ENCODE measurements at places on chromosomes 7 and 10. TPM values are rescaled to one million over a fixed set of nuclear protein-coding genes. Genes with fewer than 3 reads are reported as not detected.

Gene GPRIN2
- total RNA-seq = not detected

DNA sequence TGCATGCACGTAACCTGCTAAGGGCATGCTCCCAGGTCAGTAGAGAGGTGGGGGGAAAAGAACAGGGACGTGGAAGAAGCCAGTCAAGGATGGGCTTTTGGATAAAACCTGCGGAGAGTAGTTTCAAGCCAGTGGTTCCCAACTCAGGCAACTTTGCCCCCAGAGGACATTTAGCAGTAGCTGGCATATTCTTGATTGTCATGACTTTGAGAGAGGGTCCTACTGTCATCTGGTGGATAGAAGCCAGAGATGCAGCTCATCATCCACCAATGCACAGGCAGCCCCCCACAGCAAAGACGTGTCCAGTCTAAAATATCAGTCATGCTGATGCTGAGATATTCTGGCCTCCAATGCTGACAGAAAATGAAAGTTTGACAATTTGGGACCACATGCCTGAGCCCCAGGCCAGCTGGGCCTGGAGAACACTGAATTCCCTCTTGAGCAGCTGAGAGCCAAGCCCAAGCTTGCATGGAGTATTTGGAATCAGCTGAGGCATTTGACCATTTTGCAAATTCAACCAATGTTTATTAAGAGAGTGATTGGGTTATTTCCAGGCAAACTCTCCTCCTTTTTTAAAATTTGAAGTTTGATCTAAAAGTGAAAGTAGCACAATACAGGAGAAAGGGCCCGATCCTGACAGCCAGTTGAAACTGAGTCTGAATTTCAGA is 110.0 kb upstream of the C7orf33 start:
- no peaks in the 10 kb centered on the region for H3K36me3 ChIP-seq
- H3K4me1 ChIP-seq = no peaks in the 10 kb centered on the region
- DNase-seq = no peak
- H3K27me3 ChIP-seq = no peaks in the 10 kb centered on the region

GRCh38 chr10:70559861-70560260 is 42.7 kb downstream of the PRF1 start:
- H3K27me3 ChIP-seq = no peaks in the 10 kb centered on the region
- no peaks in the 10 kb centered on the region for H3K36me3 ChIP-seq
- H3K27ac ChIP-seq = no peak overlapping the region
- no peaks in the 10 kb centered on the region for H3K4me1 ChIP-seq
- H3K4me3 ChIP-seq = no peak overlapping the region

Gene CLEC5A
- 0.83 TPM for total RNA-seq

GRCh38 chr7:140048989-140049338 is 13.8 kb downstream of the PARP12 start:
- no peak overlapping the region for H3K27ac ChIP-seq
- H3K4me3 ChIP-seq = no peak overlapping the region
- H3K27me3 ChIP-seq = no peaks in the 10 kb centered on the region
- no peak for DNase-seq

GRCh38 chr7:46068159-46068558 is 147.1 kb upstream of the IGFBP3 start:
- no peaks in the 10 kb centered on the region for H3K36me3 ChIP-seq
- no peak overlapping the region for H3K27ac ChIP-seq
- H3K27me3 ChIP-seq = no peaks in the 10 kb centered on the region
- H3K4me3 ChIP-seq = no peak overlapping the region

DNA sequence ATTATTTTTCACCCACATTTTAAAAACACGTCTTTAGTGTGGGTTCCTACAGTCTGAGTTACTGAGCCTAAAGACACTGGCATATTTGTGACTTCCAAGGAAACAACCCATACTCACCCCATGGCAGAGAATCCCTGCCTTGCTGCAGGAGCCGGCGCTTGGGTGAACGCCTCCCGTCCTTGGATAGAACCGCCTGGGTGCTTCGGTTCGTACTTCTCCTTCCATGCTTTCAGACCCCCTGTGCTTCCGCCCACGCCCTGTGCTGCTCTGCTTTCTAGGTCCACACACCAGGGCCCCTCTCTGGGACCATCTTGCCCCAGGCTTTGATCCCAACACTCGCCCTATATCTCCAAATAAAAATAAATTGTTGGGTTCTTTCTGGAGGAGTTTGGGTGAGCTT is 125.8 kb downstream of the PTPRN2 start:
- H3K4me1 ChIP-seq = no peaks in the 10 kb centered on the region
- no peak for DNase-seq
- H3K36me3 ChIP-seq = no peaks in the 10 kb centered on the region
- peak overlapping the region; percentile 31 for H3K27ac ChIP-seq

GRCh38 chr7:125661006-125661405 is 731.4 kb upstream of the POT1 start:
- no peaks in the 10 kb centered on the region for H3K4me1 ChIP-seq
- no peaks in the 10 kb centered on the region for H3K36me3 ChIP-seq
- no peak overlapping the region for H3K27ac ChIP-seq
- no peaks in the 10 kb centered on the region for H3K27me3 ChIP-seq

Gene TMEM213
- total RNA-seq = not detected

GRCh38 chr10:128213156-128213555 is 86.9 kb upstream of the MKI67 start:
- H3K4me1 ChIP-seq = peaks cover 18% of the 10 kb centered on the region
- no peaks in the 10 kb centered on the region for H3K27me3 ChIP-seq
- no peak overlapping the region for H3K4me3 ChIP-seq
- no peak for DNase-seq
- H3K36me3 ChIP-seq = no peaks in the 10 kb centered on the region
- no peak overlapping the region for H3K27ac ChIP-seq

DNA sequence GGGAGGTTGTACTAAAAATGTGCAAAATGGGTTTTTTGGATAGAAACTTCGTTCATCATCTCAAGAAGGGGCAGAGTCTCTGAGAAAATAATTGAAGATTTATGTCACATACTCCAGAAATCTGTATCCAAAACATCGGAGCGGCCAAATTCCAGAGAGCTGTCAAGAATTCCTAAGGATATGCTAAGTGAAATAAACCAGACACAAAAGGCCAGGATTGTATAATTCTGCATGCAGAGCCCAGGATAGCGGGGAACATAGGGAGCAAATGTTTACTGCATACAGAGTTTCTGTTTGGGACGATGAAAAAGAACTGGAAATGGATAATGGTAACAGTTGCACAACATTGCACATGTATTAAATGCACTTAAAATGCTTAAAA is 224.2 kb upstream of the AUTS2 start:
- peak overlapping the region; percentile 80 for H3K27ac ChIP-seq
- H3K4me3 ChIP-seq = peak overlapping the region; percentile 6
- H3K4me1 ChIP-seq = peaks cover 12% of the 10 kb centered on the region
- DNase-seq = no peak

Gene ACTL6B
- total RNA-seq = not detected

DNA sequence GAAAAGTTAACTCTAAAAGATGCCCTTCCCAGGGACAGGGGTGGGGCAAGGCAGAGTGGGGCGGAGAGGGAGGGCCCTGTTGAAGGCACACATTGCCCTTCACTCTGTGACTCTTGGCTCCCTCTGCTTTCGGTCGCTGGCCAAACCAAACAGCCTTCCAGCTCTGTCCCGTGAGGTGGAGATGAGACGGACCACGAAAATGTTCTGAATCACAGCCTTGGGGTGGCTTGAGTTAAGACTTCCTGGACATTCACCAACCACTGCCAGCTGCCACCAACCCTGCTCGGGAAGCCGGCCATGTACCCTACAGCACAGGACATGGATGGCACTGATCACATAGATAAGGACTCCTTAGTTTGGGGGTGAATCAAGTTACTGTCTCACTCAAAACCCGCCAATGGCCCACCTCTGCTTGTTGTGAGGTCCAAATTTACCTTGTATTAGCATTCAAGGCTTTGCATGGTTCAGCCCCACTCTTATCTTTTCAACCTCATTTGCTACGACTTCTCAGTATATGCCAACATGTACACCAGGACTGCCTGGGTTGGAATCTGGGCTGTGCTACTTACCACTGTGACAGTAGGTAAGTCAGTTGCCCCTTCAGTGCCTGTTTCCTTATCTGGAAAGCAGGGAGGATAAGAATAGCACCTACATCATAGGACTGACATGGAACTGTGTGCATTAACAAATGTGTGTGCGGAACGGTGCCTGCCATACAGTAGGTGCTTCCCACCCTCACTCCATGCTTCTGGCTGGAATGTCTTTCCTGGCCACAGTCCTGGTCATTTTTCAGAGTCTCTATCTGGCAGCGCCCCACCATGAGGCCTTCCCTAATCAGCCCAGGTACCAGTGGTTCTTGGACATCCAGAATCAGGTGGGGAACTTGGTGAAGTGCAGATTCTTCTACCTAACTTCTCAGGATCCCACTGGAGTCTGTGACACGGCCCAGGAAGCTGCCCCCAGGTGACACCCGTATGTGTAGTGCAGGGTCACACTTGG is 28.0 kb downstream of the ITPRIP start:
- H3K4me1 ChIP-seq = no peaks in the 10 kb centered on the region
- peaks cover 27% of the 10 kb centered on the region for H3K36me3 ChIP-seq
- no peaks in the 10 kb centered on the region for H3K27me3 ChIP-seq
- peak; percentile 67 for DNase-seq
- H3K27ac ChIP-seq = peak overlapping the region; percentile 55

GRCh38 chr10:13634207-13634606 is 47.4 kb downstream of the PRPF18 start:
- no peak overlapping the region for H3K4me3 ChIP-seq
- no peaks in the 10 kb centered on the region for H3K27me3 ChIP-seq
- no peaks in the 10 kb centered on the region for H3K4me1 ChIP-seq
- peak overlapping the region; percentile 75 for H3K27ac ChIP-seq
- no peak for DNase-seq

DNA sequence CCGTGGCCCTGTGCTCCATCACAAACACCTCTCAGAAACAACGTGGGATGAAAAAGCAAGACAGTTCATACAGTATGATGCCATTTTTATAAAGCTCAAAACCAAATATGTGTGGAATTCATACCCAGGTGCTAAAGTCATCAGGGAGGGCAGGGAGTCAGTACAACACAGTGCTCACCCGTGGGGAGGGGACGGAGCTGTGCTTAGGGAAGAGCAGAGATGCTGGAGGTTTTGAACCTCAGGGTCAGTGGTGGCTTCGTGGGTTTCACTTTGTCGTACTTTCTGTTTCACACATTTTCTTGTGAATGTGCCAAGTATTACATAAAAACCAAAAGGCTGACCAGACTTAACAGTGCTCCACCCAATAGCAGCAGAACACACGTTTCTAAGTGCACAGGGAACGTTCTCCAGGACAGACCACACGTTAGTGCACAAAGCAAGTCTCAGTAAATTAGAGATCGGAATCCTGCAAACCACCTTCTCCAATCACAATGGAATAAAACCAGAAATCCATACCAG is 21.2 kb downstream of the ZMIZ2 start:
- peaks cover 28% of the 10 kb centered on the region for H3K36me3 ChIP-seq
- no peak for DNase-seq
- peak overlapping the region; percentile 72 for H3K27ac ChIP-seq
- H3K4me3 ChIP-seq = no peak overlapping the region

DNA sequence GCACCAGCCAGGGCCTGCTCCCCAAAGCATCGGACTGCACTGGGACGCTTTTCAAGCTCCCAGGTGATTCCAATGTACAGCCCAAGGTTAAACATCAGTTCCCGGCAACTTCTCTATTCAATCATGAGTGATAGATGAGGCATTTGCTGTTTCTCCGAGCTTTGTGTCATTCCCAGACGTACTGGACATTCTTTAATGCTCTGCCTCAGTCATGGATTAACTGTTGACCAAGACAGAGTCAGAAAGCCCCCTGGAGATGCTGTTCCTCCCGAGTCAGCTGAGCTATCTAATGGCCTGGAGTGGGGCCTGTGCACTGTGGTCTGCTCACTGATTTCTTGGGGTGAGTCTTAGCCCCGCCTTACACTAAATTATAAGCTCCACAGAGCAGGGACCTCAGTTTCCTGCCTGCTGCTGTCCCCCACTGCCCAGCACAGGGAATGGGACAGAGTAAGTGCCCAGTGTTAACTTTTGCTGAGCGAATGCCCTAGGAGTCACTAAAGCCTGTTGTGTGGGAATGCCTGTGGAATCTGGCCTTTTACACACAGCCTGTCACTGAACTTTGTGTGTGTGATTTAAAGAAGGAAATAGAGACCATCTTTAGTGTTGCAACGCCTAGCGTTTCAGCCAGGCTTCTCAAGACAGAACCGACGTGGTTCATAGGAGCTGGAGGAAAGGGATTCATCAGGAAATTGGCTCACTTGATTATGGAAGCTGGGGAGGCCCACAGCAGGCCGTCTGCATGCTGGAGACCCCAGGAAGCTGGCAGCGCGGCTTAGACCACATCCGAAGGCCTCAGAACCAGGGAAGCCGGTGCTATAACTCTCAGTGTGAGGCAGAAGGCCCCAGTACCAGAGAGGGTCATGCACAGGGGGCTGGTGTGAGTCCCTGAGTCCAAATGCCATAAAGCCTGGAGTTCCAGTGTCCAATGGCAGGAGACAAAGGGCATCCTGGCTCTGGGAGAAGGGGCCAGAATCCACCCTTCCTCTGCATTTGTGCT is 29.3 kb upstream of the RNF32 start:
- DNase-seq = no peak
- H3K27ac ChIP-seq = no peak overlapping the region
- no peak overlapping the region for H3K4me3 ChIP-seq

Gene UNCX
- total RNA-seq = not detected

- no peak overlapping the region for H3K4me3 ChIP-seq
- no peaks in the 10 kb centered on the region for H3K4me1 ChIP-seq
- H3K36me3 ChIP-seq = no peaks in the 10 kb centered on the region
- H3K27me3 ChIP-seq = no peaks in the 10 kb centered on the region
These were observed 99.0 kb upstream of the PDE1C start for GRCh38 chr7:32169228-32169627.

Gene PNLIP
- not detected for total RNA-seq

Gene MSMB
- not detected for total RNA-seq

- no peaks in the 10 kb centered on the region for H3K27me3 ChIP-seq
- H3K27ac ChIP-seq = peak within 1 kb of the TSS; percentile 90
- peak within 1 kb of the TSS; percentile 53 for H3K4me3 ChIP-seq
- no peaks in the 10 kb centered on the region for H3K36me3 ChIP-seq
- DNase-seq = peak; percentile 96
These were observed at the start of gene ELN for GRCh38 chr7:74027683-74028320. Gene ELN, plus strand, starts transcription at chr7:74028173. Its CDS starts 15 bp downstream, at chr7:74028188.

DNA sequence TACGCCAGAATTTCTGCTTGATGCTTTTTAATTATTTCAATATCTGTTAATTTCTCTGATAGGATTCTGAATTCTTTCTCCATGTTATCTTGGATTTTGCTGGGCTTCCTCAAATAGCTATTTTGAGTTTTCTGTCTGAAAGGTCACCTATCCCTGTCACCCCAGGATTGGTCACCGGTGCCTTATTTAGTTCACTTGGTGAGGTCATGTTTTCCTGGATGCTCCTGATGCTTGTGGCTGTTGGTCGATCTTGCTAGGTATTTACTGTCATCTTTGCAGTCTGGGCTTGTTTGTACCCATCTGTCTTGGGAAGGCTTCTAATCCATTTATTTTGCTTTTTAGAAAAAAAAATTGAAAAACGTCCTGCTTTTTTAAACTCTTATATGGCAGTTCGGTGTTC is 11.2 kb upstream of the PRKAR1B start:
- no peaks in the 10 kb centered on the region for H3K4me1 ChIP-seq
- H3K4me3 ChIP-seq = no peak overlapping the region
- DNase-seq = no peak
- H3K27me3 ChIP-seq = no peaks in the 10 kb centered on the region
- H3K36me3 ChIP-seq = peaks cover 39% of the 10 kb centered on the region

Gene MOGAT3
- not detected for total RNA-seq

GRCh38 chr7:41416208-41416595 is 286.7 kb downstream of the INHBA start:
- no peak overlapping the region for H3K4me3 ChIP-seq
- H3K4me1 ChIP-seq = no peaks in the 10 kb centered on the region
- no peak overlapping the region for H3K27ac ChIP-seq
- no peak for DNase-seq
- H3K36me3 ChIP-seq = no peaks in the 10 kb centered on the region
- no peaks in the 10 kb centered on the region for H3K27me3 ChIP-seq

Gene UPK3BL2
- total RNA-seq = 3.2 TPM
